Mesothelial cell of epicardium (in vitro differentiated cells): ENCODE measurements at places on chromosomes 11 and 22. TPM values are rescaled to one million over a fixed set of nuclear protein-coding genes. Genes with fewer than 3 reads are reported as not detected.
A peak's percentile ranks its signal among the peaks of the same experiment; 100 is the strongest.

H19 gene
- 13,899 to 14,658 TPM (median 14,601 TPM) in 3 replicates for total RNA-seq

POTEH gene
- total RNA-seq, result 0.11 TPM in 1 of 3 replicates, not detected in the others

WT1 gene
- 122 to 131 TPM (median 125 TPM) in 3 replicates for total RNA-seq

KCNE3 gene
- total RNA-seq, result 4.3 to 5.1 TPM (median 5.0 TPM) in 3 replicates

POU2F3 gene
- 0.55 to 0.98 TPM (median 0.86 TPM) in 3 replicates for total RNA-seq

OR51B2 gene
- total RNA-seq, result 0.41 to 0.56 TPM in 2 of 3 replicates, not detected in the other

MAPK8IP1 gene
- total RNA-seq, result 11.5 to 13.8 TPM (median 12.7 TPM) in 3 replicates

OR51B4 gene
- total RNA-seq, result 0.25 to 0.65 TPM (median 0.47 TPM) in 3 replicates

DEUP1 gene
- 0.66 to 1.2 TPM (median 1.2 TPM) in 3 replicates for total RNA-seq

OR5AR1 gene
- total RNA-seq, result not detected in 3 replicates

GLYATL1 gene
- 0.25 to 0.89 TPM (median 0.33 TPM) in 3 replicates for total RNA-seq

DNA sequence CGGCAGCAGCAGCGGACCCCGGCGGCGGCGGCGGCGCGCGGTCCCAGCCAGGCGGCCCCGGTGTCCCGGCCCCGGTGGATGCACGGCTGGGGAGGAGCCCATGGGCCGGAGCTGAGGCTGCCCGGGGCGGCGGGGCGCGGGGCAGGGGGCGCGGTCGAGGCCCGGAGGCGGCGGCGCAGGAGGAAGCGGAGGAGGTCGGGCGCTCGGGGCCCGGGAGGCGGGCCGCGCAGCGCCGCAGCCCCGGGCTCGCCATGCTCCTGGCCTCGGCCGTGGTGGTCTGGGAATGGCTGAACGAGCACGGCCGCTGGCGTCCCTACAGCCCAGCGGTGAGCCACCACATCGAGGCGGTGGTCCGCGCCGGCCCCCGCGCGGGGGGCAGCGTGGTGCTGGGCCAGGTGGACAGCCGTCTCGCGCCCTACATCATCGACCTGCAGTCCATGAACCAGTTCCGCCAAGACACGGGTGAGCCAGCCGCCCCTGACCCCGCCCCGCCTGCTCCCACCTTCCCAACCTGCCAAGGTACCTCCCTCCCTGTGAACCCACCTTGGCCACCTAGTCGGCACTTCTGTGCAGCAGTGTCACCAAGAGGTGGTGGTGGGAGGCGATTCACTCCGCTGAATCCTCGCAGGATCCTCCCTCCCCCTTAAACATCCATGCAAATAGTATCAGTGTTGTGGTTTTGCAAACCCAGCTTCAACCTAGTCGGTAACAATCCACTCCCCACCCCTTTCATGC lies 580 bp downstream of the DTX4 start:
- no peak for DNase-seq

DNA sequence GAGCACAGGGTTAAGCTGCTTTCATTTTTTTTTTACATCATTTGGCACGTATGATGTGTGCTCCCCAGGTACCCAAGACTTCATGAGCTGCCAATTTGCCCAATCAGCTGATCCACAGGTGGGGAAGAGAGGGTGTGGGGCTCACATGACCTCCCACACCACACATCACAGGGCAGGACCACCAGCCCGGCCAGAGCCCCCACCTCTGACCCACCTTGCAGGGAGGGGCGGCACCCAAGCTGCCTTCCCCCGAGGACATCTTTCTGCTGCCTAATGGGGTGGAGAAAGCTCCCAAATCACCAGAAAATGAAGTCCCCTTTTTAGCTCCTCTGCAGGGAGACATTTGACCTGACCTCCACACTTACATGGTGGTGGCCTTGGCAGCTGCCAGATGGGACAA lies 119.8 kb downstream of the MPPED1 start:
- DNase-seq, result no peak

GRCh38 chr22:44962741-44963454 lies 46.9 kb downstream of the PHF21B start:
- DNase-seq, result no peak

DNA sequence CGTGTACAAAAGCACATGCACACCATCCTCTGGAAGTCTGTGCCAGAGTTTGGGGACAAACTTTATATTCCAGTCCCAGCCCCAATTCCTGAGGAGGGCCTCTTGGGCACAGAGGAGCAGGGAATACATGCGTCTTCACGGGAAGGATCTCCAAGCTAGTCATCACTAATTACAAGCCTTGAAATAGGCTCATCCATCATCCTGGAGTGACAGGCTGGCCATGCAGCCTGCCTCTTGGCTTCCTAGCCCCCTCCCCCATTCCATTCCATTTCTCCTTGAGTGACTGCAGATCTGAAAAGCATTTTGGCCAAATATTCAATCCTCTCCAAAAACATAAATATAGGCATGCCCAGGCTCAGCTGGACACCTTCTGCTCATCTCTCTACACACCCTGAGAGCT lies 24.8 kb downstream of the SERPING1 start:
- no peak for DNase-seq

DNA sequence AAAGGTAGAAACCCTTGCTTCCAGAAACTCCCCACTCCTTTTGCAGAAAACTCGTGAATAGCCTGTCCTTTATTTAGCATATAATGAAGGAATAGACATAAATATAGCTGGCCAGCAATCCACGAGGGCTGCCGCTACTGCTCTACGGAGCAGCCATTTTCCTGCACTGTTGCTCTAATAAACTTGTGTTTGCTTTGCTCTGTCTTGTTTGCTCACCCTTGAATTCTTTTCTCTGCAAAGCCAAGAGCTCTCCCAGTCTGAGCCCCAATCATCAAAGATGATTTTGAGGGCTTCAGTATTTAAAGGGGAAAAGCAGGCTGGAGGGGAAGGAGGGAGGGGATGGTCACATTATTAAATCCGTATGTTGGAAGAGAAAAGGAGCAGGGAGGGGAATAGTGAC lies 16.6 kb upstream of the CHKA start:
- no peak for DNase-seq

GRCh38 chr11:330307-330693 lies 9.6 kb upstream of the IFITM3 start:
- DNase-seq, result no peak

- no peak for DNase-seq
These were observed 26.5 kb upstream of the NECTIN1 start for GRCh38 chr11:119755356-119756071.

- DNase-seq, result no peak
These were observed 915 bp upstream of the OSBP start for GRCh38 chr11:59616396-59616982.

DNA sequence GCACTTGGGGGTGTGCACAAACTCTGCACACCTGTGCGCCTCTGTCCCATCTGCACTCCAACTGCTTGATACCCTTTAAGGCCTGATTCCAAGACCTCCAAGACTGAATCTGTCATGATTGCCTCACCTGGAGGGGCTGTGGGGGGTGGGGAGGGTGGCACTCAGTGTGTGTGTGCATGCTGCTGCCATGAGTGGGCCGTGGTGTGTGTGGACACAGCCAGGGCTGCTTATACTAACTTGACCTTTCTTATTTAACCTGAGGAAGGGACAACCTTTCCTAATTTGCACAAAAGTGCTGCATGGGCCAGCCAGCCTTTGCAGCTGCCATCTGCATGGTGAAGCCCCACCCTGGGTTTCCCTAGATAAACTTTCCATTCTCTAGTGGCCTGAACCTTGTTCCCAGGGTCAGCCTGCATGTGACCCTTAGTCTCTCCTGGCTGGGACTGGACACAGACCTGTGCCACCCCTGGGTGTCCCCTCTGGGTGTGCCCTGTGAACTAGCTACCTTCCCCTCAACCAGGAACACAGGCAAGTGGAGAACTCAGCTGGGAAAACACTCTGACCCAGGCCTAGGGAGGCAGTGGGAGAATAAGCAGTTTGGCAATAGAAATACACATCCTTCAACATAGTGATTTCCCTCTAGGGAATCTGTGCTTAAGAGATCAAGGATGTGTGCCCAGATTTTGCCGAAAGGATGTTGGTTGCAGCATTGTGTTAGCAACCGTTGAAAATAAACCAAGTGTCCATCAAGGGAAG lies 45.4 kb upstream of the DKK3 start:
- no peak for DNase-seq

GRCh38 chr11:73383249-73384124 lies 7.3 kb downstream of the RELT start:
- no peak for DNase-seq

DNA sequence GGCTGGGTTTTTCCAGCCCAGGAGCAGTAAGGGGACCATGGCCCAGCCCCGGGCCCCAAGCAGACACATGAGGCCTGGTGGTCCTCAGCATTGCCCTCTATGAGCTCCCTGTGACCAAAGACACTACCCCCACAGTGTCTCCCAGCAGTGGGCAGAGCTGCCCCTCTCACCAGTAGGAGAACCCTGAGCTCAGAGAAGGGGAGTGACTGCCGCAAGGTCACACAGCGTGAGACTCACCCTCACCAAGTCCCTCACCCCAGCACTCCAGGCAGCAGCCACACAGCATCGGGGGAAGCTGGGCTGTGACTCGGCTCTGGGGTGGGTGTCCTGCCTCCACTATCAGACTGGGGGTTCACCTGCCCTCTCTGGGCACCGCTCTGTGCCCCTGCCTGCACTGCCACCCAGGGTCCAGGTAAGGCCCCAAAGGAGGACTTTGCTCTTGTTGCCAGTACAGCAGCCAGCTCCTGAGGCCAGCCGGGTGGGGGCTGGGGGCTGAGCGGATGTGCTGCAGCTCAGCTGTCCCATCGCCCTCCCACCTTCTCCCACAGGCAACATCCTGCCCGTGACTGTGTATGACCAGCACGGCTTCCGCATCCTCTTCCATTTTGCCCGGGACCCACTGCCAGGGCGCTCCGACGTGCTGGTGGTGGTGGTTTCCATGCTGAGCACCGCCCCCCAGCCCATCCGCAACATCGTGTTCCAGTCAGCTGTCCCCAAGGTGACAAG lies 7.9 kb upstream of the SH3BP1 start:
- no peak for DNase-seq

- DNase-seq, result no peak
These were observed 11.0 kb downstream of the RBFOX2 start for GRCh38 chr22:36017651-36018091.

GRCh38 chr11:72433455-72434036 lies 785 bp downstream of the CLPB start:
- no peak for DNase-seq

- DNase-seq, result no peak
These were observed 339.1 kb downstream of the GUCY1A2 start for GRCh38 chr11:106679181-106679580.

- no peak for DNase-seq
These were observed 11.8 kb downstream of the SULT4A1 start for GRCh38 chr22:43850529-43850928.

GRCh38 chr11:45104006-45104789 lies 42.2 kb upstream of the PRDM11 start:
- DNase-seq, result no peak

DNA sequence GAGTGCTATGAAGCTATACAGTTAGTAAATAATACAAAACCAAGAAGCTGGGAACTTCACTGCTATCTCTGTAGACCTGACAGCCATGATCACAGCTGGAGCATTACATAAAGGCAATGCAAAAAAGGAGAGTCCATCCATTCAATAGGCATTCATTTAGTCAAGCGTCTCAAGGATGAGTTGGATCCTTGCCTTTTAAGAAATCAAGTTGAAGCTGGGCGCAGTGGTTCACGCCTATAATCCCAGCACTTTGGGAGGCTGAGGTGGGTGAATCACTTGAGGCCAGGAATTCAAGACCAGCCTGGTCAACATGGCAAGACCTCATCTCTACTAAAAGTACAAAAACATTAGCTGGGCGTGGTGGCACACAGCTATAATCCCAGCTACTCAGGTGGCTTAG lies 48.1 kb upstream of the ALKBH3 start:
- no peak for DNase-seq

DNA sequence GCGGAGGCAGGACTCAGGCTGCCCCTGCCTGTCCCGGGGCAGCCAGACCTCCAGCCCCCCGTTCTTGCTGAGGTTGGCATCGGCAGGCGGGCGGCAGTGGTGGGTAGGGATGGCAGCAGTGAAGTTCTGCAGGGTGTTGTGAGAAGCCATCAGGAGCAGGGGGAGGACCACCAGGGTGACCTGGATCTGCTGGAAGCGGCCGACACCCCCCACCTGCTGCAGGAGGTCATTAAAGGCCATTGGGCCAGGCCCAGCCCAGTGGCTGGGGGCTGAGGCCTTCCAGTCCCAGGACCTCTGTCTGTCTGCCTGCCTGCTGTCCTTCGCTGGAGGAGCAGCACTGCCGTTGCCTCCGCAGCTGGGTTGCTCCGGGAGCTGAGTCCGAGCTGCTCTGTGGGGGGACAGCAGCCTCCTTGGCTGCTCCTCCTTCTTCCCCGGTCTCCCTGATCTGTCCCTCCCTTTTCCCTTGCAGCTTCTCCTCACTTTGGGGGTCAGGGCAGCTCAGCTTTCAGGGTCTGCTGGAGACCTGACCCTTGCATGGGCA lies at the start of gene SLC22A6:
SLC22A6 (minus strand) TSS at position 517 of the 541 bp plus-strand sequence; CDS start at position 240, 277 bp downstream.
- DNase-seq, result no peak

- no peak for DNase-seq
These were observed 1.6 kb downstream of the MAML2 start for GRCh38 chr11:96341211-96342013.

GRCh38 chr11:127683321-127683720 lies 682.8 kb upstream of the KIRREL3 start:
- no peak for DNase-seq

GRCh38 chr11:117315285-117316196 lies 515 bp downstream of the BACE1 start:
- DNase-seq, result peak; percentile 69

GRCh38 chr11:18312663-18313420 lies 9.1 kb downstream of the HPS5 start:
- DNase-seq, result no peak

GRCh38 chr11:2574043-2574552 lies 125.7 kb downstream of the KCNQ1OT1 start:
- peak; percentile 15 for DNase-seq

DNA sequence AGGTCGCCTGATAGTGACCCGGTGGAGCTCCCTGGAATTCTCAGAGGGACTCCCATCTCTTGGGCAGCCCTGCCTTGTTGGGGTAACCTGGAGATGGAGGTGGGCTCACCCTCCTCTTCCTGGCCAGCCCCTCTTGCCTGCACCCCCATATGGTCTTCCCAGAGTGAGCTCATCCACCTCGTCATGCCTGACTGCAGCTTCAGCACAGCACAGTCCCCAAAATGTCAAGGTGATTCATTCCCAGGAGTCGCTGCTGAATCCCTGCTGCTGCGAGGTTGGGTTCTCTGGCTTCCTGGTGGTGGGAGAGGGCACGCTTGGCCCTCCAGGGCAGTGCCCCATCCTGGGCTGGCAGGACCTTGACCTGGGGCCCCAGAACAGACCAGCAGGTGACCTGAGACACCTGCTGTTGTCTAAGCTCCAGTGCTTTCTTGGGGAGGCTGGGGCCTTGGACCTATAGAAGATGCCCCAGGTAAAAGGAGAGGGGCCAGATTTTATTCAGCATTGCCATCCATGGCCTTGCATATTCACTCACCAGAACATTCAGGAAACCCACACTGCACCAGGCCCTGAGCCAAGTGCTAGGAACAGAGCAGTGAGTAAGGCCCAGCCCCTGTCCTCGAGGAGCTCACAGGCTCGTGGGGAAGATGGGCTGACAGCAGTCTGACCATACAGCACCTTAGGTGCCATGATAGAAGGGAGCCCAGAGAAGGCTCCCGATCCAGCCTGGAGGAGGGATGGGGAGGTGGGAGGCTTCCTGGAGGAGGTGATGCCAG lies 72.9 kb downstream of the CACNA1I start:
- no peak for DNase-seq

GRCh38 chr11:103086461-103086860 lies 5.5 kb downstream of the DCUN1D5 start:
- DNase-seq, result no peak

GRCh38 chr11:17906436-17906835 lies 106.4 kb downstream of the SERGEF start:
- DNase-seq, result no peak

- no peak for DNase-seq
These were observed 936.2 kb upstream of the CHORDC1 start for GRCh38 chr11:91158891-91159537.
